ENCODE measurements at places on chromosomes 1 and 21.
A peak's percentile ranks its signal among the peaks of the same experiment; 100 is the strongest.

DNA sequence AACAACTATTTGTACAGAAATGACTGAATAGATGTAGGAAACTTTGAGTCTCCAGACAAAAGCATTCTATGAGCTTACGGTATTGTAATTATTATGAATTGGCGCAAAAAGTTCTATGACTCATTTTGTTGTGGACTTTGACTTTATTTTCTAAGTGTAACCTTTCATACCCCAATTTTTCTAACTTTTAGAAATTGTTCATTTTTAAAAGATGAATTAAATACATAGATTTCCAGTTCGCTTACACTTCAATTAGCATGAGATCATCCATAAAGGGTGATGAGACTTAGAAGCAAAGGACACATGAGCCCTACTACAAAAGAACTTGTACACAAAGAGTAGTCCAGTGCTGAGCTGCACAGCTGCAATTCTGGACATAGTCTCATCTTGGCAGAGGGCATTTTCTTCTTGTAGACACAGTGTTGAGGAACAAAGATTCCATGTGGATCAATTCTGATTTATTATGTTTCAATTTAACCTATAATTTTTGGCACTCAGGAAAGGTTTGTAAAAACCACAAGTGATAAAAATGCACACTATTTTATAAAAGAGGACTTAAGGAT lies 431.1 kb downstream of the LRRIQ3 start:
- no peaks in the 10 kb centered on the region for H3K4me1 ChIP-seq
- H3K4me3 ChIP-seq = no peak overlapping the region
- H3K36me3 ChIP-seq = no peaks in the 10 kb centered on the region
- no peaks in the 10 kb centered on the region for H3K27me3 ChIP-seq
- DNase-seq = no peak

DNA sequence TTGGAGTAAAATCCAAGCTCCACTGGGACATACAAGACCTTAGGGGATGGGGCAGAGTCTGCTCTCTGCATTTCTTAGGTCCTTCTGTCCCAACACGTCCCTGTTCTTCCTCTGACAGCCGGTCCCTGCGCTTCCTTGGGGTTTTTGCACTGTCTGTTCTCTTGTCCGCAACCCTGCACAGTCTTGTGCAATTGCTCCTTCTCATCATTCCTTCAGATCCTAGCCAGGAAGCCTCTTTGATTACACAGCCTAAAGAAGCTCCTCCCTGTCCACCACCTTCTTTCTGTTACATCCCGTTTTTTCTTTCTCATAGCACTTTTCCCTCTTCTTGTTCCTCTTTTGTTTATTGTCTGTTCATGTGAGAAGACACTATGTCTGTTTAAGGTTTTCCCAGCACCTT lies 19.9 kb downstream of the ACOT11 start:
- no peaks in the 10 kb centered on the region for H3K36me3 ChIP-seq
- peaks cover 33% of the 10 kb centered on the region for H3K4me1 ChIP-seq
- H3K4me3 ChIP-seq = no peak overlapping the region
- no peak overlapping the region for H3K27ac ChIP-seq
- no peak for DNase-seq
- no peaks in the 10 kb centered on the region for H3K27me3 ChIP-seq

- H3K27ac ChIP-seq = no peak overlapping the region
- peak; percentile 13 for DNase-seq
- no peaks in the 10 kb centered on the region for H3K4me1 ChIP-seq
- no peak overlapping the region for H3K4me3 ChIP-seq
These were observed 241.2 kb upstream of the ST6GALNAC5 start for GRCh38 chr1:76625886-76626678.

GRCh38 chr1:29687601-29688244 lies 451.4 kb downstream of the PTPRU start:
- H3K4me3 ChIP-seq = no peak overlapping the region
- H3K27me3 ChIP-seq = no peaks in the 10 kb centered on the region
- H3K4me1 ChIP-seq = peaks cover 22% of the 10 kb centered on the region
- no peak for DNase-seq
- no peaks in the 10 kb centered on the region for H3K36me3 ChIP-seq

- H3K27ac ChIP-seq = no peak overlapping the region
- H3K36me3 ChIP-seq = no peaks in the 10 kb centered on the region
- no peaks in the 10 kb centered on the region for H3K27me3 ChIP-seq
- no peak overlapping the region for H3K4me3 ChIP-seq
- DNase-seq = no peak
These were observed 333.0 kb downstream of the PAPPA2 start for GRCh38 chr1:176795929-176796328.

Data from spinal cord (tissue), 10 donors.